ENCODE measurements at places on chromosomes 12 and 14.

DNA sequence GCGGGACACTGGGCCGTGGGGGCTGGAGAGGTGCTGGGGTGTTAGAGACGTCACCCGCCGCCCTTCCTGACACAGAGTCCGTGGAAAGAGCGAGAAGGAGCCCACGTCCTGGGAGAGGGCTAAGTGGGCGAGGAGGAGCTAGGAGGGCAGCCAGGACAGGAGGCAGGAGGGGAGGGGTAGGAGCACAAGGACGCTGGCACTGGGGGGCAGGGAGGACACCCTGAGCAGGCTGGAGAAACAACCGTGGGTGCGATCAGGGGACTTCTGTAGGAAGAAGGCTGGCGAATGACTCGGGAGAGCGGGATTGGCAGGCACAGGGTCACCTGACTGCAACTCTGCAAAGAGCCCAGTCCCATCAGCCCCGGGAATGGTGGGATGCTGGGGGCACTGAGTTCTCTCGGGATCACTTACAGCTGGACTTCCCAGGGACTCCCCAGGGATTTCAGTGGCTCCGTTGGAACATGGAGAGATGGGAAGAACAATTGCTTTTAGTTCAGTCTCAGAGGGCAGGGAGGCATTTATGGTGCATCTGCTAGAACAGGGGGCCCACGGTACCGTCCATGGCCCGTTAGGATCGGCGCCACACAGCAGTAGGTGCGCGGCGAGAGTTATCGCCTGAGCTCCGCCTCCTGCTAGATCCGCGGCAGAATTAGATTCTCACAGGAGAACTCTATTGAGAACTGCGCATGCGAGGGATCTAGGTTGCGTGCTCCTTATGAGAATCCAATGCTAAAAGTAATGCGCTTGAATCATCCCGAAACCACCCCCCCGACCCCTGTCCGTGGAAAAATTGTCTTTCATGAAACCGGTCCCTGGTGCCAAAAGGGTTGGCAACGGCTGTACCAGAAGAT is 24.3 kb downstream of the UBR7 start:
- DNase-seq: no peak

- DNase-seq: no peak
Observed at GRCh38 chr12:29742646-29743045, 41.1 kb downstream of the TMTC1 start.

GRCh38 chr12:23753628-23754365 is 195.7 kb downstream of the SOX5 start:
- DNase-seq: no peak

GRCh38 chr12:108320507-108321293 is 18.4 kb downstream of the CMKLR1 start:
- DNase-seq: no peak

- DNase-seq: peak; percentile 45
Observed at GRCh38 chr14:99518441-99519346, 37.5 kb downstream of the CCNK start.

- DNase-seq: no peak
Observed at GRCh38 chr12:28446031-28446430, 255.8 kb downstream of the CCDC91 start.

DNA sequence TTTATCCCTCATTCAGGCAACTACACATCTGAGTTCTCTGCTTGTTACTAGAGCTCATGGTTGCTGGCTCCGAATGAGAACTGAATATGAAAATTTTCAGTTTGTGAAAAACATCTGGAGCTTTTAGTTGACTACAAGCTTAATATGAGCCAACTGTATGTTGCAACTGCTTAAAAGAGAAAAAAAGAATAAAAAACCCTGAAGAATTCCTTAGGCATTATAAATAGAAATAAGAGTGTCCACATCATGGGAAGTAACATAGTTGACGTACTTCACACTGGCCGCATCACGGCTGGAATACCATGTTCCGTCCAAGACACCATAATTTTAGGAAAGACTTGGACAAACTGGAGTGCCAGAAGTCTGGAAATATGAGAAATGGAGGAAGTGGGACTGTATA is 57.9 kb downstream of the PDE3A start:
- DNase-seq: no peak

GRCh38 chr14:89702073-89702875 is 252.3 kb downstream of the EFCAB11 start:
- no peak for DNase-seq

- no peak for DNase-seq
Observed at GRCh38 chr14:82786483-82786880, 1252.8 kb upstream of the SEL1L start.

- DNase-seq: no peak
Observed at GRCh38 chr12:120093592-120094355, 22.8 kb downstream of the RAB35 start.

DNA sequence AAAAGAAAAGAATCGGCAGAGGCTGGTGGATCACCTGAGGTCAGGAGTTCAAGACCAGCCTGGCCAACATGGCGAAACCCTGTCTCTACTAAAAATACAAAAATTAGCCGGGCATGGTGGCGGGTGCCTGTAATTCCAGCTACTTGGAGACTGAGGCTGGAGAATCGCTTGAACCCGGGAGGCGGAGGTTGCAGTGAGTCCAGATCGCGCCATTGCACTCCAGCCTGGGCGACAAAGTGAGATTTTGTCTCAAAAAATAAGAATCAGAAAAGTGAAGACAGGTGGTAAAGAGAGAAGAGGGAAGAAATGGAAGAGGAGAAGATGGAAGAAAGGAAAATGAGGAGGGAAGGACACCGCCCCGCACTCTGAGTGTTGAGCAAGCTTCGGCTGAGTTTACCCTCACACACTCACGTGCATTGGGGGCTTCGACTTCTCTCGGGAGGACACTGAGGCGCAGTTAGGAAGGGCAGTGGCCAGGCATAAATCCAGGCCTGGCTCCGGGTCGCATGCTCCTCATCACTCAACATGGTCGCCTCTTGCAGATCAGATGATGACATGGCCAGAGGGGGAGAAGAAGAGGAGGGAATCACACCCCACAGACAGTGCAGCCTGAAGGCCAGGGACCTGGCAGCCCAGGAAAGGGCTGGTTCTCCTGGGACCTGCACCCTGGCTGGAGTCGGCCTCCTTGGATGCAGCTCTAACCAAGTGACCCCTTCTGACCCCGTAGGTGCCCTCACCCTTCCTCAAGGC is 61.1 kb downstream of the PRMT8 start:
- DNase-seq: no peak

GRCh38 chr14:22848351-22849164 is 12.2 kb downstream of the MMP14 start:
- no peak for DNase-seq

DNA sequence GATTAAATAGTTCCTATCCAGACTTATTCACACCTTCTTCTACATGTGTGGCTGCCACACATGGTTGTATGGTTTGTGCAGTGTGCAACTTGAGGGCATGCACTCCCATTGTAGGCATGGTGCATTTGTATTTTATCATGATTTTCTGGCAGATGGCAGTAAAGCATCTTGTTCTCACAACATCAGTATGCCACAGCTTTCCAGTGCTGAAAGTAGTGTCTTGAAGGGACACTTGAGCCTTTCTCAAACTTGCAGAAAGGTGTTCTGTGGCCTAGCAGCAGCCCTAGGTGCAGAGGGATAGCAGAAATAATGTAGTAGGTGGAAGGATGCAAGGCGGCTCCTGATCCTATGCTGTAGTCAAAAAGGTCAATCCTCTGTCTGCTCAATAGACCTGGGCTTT is 72.9 kb downstream of the LMNTD1 start:
- no peak for DNase-seq

GRCh38 chr12:91413581-91414546 is 231.2 kb upstream of the DCN start:
- DNase-seq: no peak

- DNase-seq: no peak
Observed at GRCh38 chr12:2256915-2257314, 204.1 kb downstream of the CACNA1C start.

GRCh38 chr12:2311020-2311778 is 258.4 kb downstream of the CACNA1C start:
- no peak for DNase-seq

DNA sequence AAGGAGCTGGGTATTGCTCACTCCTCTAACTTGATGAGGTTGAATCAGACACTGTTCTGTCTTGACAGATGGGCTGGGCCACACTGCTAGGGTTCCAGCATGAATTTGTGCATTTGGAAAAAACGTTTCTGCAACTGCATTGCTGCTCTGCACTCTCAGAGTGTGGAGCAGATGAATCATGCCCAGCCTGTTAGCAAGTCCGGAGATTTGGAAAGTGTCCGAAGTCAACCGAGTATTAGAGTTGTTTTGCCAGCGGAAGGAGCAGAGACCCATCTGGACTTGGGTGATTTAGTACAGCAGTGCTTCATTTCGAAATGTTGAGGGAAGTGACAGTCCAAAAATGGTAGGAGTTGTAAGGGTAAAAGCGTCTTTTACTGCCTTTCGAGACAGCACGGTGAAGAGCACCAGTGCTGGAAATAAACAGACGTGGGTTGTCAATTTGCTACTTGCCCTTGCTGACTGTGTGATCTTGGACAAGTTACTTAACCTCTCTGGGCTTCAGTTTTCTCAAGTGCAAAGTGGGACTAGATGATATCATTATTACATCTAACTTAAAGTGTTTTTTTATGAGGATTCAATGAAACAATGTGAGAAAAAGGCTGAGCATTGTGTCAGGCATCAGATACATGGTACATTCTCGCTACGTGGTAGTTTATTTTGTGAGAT is 139.5 kb downstream of the CHST11 start:
- no peak for DNase-seq

DNA sequence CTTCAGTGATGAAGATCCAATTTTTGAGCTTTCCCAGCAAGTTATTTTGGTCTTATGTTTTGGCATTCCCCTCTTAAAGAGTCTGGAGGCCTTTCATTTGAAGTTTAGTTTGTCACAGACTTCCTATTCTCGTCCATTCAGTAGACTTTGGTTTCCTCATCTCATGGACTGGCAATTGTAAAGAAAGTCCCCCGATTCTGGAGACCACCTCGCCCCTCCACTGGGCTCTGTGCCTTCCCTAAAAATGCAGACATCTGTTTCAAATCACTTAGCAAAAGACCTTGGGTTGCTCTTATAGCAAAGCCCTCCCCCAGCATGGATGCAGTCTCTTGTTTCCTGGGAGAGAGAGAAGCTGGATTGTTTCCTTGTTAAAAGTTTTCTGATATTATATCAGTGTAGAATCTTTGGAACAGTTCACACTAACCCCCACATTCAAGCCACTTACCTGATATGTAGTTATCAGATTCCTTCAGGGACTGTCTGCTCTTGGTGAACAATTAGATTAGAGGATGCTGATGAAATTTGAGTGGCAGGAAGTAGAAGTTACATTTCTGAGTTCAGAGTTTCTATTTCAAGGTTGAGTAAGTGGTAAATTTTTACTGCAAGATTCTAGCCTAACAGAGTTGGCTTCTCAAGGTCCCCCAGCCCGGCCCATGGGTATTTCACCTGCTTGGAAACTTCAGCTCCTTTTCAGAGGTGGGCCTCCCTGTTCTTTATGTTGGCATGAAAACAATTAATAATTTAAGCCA is 56.3 kb downstream of the PLXNC1 start:
- no peak for DNase-seq

- DNase-seq: peak; percentile 46
Observed at GRCh38 chr14:74905595-74906142, 17.4 kb downstream of the RPS6KL1 start.

DNA sequence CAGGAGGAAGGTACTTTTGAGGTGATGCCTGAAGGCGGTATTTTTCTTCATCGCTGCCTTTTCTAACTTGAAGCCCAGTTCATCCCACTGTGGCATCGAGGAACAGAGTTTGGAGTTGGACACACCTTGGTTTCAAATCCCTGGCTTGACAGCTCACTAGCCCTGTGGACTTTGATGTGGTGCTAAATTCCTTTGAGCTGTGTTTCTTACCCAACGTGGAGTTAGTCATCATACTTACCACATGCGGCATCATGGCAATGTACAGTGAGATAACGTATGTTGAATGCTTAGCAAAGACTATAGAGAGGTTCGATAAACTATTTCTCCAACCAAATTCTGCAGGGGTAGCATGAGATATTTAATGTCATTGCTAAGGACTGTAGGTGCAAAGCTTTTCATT is 3.4 kb downstream of the PLEKHG3 start:
- DNase-seq: no peak

GRCh38 chr12:19529951-19530636 is 90.8 kb downstream of the AEBP2 start:
- no peak for DNase-seq

DNA sequence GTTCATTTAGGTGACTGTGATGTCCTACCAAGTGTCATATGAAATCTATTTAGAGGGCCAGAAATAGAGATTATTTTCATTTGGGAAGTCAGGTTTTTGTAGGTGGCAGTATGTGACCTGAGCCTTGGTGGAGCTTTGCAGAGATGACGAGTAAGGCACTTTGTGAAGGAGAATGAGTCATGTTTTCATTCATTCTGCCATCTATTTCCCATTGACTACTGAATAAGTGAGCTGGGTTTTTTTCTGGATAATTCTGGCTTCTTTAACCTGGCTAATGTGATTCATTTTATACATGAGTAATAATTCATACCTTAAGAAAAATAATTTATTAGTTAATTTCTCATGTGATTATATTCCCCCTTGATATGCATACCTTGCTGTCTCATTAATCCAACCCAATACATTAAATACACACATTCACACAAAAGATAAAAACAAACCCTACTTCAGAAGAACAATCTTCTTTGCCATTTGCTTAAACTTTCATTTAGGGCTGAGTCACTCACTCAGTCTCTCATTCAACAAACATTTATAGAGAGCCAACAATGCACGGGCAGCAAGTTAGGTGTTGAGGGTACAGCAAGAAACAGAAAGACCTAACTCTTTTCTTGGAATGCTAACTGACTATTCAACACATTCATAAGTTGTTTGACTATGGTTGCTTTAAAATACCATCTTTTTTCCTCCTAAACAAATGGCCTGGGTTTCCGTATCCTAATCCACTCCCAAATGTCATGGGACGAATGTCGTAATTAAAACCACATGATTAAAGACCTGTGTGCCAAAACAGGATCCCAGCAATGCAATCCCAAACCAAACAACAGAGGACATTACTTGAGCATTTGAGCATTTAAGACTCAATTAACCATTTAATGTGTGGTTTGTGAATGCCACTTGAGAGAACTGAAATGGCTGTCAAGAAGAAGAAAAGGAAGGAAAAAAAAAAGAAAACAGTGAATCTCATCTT is 78.0 kb downstream of the KITLG start:
- DNase-seq: no peak

DNA sequence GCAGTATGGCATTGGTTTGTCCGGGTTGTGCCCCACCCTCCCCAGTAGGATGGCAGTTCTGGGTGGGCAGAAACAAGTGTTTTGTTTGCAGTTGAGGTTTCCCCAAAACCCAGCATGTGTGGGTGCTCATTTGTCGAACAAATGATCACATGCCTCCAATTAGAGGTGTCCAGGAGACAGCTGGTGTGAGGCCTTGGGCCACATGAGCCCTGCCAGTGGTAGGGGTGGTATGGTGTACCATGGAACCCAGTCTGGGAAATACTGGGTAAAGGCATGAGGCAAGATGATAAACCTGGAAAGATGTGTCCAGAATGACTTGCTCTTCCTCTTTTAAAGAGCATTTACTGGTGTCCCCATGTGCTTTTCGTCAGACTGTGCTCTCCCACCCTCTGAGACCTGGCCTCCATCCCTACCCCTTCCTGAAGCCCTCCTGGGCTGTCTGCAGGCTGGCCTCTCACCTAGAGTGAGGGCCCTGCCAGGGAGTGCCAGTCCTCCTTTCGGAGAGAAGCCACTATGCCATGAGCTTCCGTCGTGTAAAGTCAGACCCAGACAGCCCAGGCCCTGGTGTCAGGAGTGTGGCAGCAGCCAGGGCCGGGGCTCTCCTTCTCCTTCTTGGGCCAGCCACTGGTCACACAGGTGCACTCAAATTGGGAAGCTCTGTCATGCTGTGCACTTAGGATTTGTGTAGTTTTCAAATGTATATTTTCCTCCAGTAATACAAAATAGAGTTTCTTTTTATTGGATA is 17.6 kb downstream of the ANKRD9 start:
- no peak for DNase-seq

Measured in stimulated activated CD8-positive, alpha-beta memory T cell treated with anti-CD3 and anti-CD28 coated beads, Interleukin-4, amount 100 ng/mL, for 4 hours (primary cell).